ENCODE measurements at places on chromosomes 2 and 18.

GRCh38 chr18:78789850-78790249, 189.8 kb upstream of the SALL3 start:
- no peak for DNase-seq

DNA sequence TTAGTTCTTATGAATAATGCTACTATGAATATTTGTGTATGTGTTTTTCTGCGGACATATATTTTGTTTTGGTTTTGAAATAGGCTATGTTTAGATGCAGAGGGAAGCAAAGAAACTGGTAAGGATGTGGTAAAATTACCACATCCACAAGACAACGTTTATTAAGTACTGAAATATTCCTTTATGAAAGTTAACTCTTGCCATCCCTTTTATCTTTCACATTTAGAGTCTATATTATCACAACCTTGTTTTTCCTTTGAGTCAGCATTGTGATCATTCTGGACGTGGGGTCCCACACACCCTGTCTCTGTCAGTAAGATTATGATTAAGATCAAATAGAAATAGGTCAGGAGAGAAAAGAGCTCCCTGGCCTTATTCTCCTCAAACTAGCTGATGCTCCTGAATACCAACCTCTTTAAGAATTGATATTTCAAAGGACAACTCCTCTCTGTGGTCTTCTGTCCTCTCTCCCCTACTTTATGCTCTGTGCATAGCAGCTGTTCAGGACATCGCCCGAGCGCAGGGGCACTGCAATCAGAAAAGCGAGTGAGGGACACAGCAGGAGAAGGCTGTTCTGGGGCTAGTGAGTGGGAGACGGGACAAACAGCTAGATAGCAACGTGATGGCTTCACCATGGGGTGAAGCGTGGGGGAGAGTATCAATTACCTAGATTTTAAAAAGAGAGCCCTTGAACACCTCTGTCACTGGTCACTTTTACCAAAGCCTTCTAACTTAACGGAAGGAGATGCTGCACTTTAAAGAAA, 12.2 kb downstream of the METAP1D start:
- no peak for DNase-seq

- no peak for DNase-seq
Observed at GRCh38 chr2:166115589-166115988, 12.2 kb downstream of the SCN1A start.

DNA sequence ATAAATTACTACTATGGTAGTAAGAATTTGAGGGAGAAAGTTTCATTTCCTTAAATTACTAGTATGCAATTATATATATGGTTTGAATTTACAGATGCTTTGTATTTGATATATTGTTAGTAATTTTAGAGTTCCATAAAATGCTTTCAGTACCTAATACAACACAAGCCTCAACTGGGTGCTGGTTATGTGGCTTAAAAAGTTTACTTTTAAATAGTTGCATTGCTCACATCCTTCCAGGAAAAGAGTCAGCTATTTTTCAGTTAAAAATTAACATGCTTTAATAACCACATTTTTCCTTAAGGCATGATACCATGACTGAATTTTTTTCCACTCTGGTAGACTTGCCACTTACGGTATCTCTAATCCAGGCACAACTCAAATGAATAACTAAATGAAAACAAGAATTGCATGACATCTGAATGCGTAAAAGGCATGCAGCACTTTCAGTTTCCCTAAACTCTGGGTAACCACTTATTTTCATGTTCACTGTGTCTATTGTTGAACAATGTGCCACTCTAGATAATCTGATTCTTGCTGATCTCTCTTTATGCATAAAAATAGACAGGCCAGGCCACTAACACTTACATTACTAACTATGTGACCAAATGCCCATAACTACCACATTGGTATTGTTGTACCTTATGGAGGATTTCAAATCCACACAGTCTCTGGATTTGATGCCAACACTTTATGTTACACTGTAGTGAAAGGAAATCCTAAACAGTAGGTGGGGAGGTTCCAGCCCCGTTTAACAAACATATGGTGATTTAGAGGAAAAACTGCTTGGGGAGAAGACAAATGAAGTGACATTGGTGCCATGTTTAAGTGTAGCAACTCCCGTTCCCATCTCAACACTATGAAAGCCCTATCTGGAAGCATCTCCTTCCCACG, 35.5 kb upstream of the SLC35F5 start:
- no peak for DNase-seq

GRCh38 chr18:9845256-9845655, 40.5 kb upstream of the TXNDC2 start:
- no peak for DNase-seq

GRCh38 chr2:86367499-86367777, 30.0 kb upstream of the REEP1 start:
- DNase-seq, result no peak

DNA sequence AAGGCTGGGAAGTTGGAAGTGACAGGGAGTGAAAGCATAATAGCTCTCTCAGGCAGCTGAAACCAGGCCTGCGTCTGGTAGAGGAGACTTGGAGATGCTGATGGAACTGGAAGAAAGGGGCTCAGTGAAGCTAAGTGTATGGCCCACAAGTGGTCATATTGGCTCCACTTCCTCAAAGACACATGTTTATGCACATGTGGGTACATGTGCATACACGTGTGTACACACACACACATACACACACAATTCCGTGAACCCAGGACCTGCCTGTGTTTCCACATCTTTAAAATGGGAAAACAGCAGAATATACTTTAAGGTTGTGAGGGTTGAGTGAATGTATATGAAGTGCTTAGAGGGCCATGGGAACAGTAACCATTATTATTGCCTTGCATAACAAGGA, 160.9 kb downstream of the ARL6IP6 start:
- DNase-seq, result no peak

DNA sequence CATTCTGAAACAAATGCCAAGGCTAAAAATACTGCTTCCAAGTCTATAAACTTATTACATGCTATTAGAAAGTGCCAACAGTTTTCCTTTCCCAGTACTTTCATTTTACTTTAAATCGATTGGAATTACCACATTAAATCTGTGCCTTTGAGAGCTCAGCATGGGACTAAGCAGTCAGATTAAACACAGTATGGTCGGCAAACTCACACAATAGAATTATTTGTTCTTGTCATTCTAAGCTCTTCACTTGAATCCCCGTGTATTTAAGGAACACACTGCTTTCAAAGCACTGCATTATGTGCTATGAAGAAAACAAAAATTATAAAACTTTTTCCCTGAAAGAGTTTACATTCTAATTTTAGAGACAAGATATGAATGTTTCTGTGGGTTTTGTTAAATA, 444.4 kb upstream of the SLC39A10 start:
- DNase-seq, result no peak

GRCh38 chr2:172996387-172996961, 79.2 kb upstream of the MAP3K20 start:
- no peak for DNase-seq

GRCh38 chr2:227339098-227339599, 14.1 kb downstream of the MFF start:
- no peak for DNase-seq

DNA sequence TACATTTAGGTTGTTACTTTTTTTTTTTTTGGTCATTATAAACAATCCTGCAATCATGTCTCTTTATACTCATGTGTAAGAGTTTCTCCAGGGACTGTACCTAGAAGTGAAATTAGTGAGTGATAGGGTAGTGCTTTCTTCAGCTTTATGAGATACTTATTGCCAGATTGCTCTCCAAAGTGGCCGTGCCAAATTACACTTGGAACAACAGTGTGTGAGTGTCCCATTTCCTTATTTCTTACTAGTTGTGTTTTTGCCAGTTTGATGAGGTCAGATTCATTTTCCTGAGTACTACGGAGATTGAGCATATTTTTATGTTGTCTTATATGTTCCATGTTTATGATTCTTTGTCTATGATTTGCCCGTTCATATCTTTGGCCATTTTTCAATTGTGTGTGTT, 39.2 kb downstream of the GALNT1 start:
- no peak for DNase-seq

- no peak for DNase-seq
Observed at GRCh38 chr2:25324905-25325592, 16.7 kb downstream of the DNMT3A start.

- no peak for DNase-seq
Observed at GRCh38 chr2:186592137-186592875, 2.5 kb downstream of the ITGAV start.

DNA sequence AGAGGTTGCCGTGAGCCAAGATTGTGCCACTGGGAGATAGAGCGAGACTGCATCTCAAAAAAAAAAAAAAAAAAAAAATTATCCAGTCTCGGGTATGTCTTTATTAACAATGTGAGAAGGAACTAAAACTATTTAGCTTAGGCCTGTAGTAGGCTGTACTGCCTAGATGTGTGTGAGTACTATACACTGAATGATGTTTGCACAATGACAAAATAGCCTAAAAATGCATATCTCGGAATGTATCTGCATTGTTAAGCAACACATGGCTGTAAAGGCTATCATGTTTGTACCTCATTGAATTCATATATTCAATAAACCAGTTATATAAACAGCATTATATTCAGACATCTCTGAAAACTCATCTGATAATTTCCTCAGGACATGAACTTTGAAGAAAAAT, 191.2 kb upstream of the SESTD1 start:
- DNase-seq, result no peak

DNA sequence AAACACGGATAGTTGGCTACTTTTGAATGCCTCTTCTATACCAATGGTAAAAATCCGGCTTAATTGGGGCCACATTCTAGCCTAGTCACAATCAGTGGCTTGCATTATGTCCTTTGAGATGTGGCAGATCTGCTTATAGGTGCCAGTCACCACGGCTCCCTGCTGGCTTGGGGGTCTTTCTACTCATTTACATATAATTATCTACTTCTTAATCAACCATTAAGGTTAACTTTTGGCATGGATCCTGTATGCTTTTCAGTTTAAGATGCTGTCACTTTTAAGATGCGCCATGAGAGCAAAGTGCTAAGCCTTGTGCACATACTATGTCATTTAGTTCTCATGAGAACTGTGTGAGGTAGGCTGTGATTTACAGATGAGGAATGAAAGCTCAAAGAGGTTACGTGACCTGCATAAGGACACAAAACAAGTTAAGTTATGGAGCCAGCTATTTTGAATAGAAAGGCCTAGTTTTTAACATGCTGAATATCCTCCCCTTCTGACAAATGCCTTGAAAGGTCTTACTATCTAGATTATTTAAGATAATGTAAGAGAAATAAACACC, 4.1 kb downstream of the NEDD4L start:
- no peak for DNase-seq

GRCh38 chr2:237530472-237531433, 35.6 kb upstream of the PRLH start:
- DNase-seq, result no peak

DNA sequence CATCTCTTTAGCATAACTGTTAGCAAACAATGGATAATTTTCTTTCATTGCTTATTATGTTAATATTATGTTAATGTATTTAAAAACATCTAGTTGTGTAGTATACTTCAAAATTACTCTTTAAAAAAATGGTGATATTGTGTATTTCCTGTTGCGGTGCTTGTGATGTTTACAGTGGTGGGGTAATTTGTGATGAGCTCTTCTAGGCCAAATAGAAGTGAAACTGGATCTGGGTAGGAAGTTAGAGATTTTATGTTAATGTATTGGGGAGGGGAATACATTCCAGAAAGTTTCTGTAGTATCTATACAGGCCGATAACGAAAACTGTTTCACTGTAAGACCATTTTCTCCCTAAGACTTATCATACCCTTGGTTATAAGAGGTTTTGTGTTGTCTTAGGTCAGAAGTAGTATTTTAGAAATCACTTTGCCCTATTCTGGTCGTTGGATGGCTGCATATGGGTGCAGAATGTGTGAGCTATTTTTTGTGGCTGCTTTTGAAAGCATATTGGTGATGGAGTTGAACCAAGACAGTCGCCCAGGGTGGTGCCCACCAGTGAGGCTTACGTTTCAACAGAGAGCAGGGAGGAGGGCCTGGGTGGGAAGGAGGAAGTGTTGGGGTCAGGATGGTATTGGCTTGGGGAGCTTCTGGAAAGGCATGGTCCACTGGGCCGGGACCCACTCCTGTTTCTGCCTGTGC, 5.8 kb downstream of the TSHZ1 start:
- no peak for DNase-seq

GRCh38 chr2:167177196-167177595, 288.9 kb downstream of the XIRP2 start:
- DNase-seq, result no peak

- no peak for DNase-seq
Observed at GRCh38 chr2:152492131-152492530, 157.2 kb downstream of the FMNL2 start.

DNA sequence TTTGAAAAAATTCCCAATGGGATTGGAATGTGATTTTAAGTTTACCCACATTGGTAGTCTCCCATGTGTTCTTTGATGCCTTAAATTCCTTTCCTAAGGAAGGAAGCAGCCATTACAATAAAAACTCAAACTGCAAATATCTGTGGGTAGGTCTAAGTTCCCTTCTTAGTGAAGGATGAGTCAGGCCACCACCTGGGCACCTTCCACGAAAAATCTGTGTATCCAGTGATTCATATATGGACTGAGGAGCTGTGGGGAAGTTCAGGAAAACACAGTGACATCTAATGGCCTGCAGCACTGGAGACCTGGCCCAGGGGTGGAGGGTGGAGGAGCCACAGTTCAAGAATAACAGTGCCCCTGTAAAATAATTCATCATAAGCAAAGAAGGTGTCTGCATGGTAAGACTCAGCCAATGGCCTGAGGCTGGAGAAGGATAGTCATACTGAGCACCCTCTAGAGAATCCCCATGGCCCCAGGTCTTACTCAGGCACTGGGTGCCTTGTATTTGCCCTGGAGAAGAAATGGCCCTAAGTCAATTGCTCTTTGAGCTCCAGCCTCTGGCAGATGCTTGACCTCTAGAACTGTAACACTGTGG, 248.6 kb downstream of the SP3 start:
- DNase-seq, result no peak

DNA sequence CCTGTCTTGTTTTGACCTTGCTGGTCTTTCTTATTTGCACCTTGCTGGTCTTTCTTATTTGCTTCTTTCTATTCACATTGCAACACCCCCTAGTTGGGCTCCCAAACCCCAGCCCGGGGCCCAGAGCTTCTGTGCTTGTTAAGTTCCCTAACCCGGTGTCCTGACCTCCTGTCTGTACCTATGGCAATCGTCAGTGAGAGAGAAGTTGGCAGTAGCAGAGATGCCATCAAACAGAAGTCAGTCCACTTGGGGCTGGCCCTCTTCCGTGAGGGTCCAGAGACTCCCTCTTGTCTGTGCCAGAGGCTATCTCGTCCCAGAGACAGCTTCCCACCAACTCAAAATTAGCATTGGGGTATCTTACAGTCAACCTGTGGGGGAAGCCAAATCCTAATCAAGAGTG, 55.7 kb downstream of the DPYSL5 start:
- no peak for DNase-seq

DNA sequence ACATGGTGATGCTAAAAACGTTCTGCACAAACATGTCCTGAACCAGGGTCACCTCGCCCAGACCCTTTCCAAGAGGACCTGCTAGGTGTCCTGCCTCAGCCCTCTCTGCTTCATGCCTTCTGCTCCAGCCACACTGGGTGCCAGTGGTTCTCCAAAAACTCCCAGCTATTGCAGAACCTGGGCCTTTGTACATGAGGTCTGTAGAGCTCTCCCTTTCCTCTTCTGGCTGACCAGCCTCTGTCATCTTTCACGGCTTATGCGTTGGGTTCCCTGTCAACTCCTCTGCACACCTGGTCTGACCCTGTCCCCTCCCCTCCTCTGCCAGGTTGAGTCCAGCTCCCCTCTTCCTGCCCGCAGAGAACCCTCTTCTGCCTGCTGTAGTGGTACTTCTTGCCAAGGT, 35.5 kb upstream of the IGFBP5 start:
- DNase-seq, result no peak

GRCh38 chr2:215966951-215967350, 46.4 kb downstream of the MREG start:
- DNase-seq, result no peak

- DNase-seq, result no peak
Observed at GRCh38 chr2:67955748-67956603, 106.8 kb downstream of the C1D start.

- DNase-seq, result no peak
Observed at GRCh38 chr2:23556929-23557328, 171.9 kb downstream of the KLHL29 start.
